Brain microvascular endothelial cell (primary cell): ENCODE measurements at places on chromosomes 2 and 18.
A peak's percentile ranks its signal among the peaks of the same experiment; 100 is the strongest.

- DNase-seq = no peak
Measured at GRCh38 chr2:82055846-82056245, 1751.3 kb upstream of the LRRTM1 start.

GRCh38 chr2:132897111-132897510, 227.1 kb upstream of the LYPD1 start:
- no peak for DNase-seq

GRCh38 chr18:42011053-42011452, 56.0 kb downstream of the PIK3C3 start:
- DNase-seq = no peak

DNA sequence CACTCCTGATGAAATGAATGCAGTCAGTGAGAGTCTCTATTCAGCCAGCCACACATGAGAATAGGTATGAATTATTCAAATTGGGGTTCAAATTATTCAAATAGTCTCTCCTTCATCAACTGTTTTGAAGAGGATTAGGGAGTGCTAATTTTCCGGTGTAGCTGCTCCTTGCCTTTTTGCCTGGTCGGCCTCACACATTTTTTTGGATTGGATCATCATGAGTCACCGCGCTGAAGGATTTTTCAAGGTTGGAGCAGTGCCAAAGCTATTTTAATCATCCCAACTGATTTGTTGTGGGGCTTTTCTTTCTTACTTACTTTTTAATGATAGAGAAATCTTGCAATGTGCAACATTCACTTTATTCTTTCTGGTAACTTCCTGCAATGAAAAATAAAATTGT, 2.4 kb upstream of the DTNA start:
- DNase-seq = peak; percentile 90

- DNase-seq = no peak
Measured at GRCh38 chr2:39506215-39506614, 69.1 kb upstream of the MAP4K3 start.

DNA sequence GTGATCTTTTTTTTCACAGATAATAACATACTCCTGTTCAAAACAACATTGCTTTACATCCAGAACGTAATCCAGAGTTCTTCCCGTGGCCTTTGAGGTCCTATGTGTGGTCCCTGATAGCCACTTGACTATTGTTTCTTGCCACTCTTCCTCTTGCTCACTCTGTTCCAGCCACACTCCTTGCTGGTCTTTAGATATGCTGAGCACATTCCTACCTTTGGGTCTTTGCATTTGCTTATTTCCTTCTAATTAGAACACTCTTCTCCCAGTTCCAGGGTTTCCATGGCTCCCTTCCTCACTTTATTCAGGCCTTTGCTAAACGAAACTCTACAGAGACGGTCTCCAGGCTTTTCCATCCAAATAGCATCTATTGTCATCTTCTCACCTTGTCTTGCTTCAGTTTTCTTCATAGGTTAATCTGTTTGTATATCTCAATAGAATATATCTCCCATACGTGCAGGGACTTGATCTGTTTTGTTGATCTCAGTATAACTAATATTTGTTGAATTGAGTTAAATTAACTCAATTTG, 59.9 kb downstream of the ACSL3 start:
- DNase-seq = no peak

- no peak for DNase-seq
Measured at GRCh38 chr2:16138811-16139662, 198.7 kb downstream of the MYCN start.

DNA sequence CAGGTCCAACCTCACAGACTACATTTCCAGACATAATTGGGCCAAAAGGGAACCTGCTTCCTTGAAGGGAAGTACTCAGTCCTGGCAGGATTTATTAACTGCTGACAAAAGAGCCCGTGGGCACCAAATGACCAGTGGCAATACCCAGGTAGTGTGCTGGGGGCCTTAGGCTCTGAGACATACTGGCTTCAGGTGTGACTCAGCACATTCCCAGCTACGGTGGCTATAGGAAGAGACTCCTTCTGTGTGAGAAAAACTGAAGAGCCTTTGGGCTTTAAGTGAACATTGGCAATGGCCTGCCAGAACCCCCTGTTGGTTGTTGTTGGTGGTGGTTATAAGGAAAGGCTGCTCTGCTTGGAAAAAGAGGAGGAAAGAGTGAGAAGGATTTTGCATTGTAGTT, 401.8 kb downstream of the KCNJ3 start:
- DNase-seq = no peak

GRCh38 chr2:168357797-168358472, 98.1 kb upstream of the CERS6 start:
- DNase-seq = no peak

DNA sequence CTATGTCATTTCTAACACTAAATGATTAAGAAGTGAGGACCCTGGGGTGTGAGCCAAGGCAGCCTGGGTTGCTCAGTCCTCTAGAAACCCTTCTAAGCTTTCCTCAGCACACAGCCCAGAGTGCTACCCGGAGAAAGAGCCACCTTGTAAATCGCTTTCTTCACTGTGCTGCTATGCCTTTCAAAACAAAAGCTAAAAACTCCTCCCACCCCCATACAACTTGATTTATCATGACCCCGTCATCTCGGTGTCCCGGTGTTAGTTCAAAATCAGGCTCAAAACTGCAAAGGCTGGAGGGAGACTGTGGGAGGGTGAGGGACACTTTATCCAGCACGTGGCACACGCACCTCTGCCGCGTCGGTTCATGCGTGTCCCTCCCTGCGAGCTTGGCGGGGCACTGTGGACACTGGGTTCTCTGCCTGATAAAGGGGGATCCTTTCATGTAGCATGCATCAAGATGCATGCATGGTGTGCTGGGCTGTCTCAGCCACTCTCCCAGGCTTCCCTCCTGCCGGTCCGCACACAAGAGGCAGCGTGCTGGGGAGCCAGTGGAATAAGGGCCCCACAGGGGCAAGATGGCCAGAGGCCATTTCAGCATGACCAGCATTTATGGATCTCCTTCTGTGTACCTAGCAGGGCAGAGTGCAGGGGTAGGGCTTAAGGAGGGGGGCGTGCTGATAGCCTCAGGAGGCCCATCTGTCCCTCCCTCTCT, 170.4 kb downstream of the SMAD7 start:
- DNase-seq = no peak

GRCh38 chr2:62209427-62209991, 13.6 kb downstream of the B3GNT2 start:
- DNase-seq = no peak

DNA sequence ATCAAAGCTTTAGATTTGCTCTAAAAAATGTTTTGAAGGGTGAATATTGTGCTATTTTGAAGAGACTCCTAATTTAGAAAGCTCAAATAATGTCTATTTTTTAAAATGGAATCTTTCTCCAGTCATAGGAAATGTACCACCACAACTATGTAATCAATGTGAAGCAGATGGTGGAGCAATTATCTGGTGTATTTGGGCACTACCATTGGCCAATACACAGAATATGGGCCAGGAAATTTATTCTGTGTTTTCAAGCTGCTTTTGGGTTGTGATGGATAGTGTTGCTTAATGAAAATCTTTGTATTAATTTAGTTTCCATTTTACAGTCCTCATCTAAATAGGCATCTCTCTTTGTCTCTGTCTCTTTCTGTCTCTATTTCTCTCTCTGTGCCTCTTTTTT, 17.1 kb upstream of the VWC2L start:
- DNase-seq = no peak

DNA sequence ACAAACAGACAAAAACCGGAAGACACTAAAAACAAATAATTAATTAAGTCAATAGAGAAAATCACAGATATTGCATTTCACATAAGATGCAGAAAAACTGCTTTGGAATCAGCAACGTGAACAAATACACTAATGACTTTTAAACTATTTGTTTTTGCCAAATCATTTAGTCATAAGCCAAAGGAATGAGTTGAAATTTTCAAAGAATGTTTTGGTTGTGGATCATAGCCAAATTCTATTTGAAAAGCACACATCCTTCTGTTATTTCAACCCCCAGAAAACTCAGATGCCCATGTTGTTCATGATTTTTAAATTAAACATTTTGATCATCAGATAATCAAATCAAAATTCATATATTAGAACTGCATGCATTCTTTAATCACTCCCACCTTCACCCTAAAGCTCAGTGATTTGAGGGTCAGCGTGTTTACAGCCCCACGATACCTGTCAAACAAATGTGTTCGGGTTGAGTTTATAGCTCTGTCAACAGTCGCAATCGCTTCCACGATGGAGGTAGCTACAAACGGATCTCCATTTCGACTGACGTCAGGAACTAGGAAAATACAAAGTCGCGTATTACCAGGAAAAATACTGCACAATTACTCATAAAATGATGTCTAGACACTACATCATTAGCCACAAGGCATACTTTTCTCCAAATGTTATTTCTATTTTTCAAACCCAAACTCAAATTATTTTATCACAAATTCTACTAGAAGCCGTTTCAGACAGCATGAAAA, 90.2 kb downstream of the PXDN start:
- peak; percentile 88 for DNase-seq

- DNase-seq = no peak
Measured at GRCh38 chr2:173874003-173874893, 90.9 kb downstream of the SP3 start.

GRCh38 chr18:23693846-23694245, 4.6 kb downstream of the LAMA3 start:
- no peak for DNase-seq

DNA sequence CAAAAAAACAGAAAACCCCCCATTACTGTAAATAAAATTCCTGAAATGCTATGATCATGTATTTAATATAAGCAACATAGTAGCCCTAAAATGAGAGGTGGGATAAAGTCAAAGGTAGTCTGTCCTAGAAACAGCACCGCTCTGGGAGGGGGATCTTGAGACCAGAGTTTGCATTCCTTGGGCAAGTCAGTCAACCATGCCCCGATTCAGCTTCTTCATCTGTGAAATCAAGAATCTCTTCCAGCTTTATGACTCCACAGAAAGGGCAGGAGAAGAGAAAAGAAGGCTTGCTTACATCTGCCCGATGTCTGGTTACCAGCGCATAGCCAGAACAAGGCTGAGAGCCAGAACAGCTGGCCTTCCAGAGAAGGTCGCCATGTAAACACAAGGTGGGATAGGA, 2.1 kb upstream of the FBLN7 start:
- no peak for DNase-seq

DNA sequence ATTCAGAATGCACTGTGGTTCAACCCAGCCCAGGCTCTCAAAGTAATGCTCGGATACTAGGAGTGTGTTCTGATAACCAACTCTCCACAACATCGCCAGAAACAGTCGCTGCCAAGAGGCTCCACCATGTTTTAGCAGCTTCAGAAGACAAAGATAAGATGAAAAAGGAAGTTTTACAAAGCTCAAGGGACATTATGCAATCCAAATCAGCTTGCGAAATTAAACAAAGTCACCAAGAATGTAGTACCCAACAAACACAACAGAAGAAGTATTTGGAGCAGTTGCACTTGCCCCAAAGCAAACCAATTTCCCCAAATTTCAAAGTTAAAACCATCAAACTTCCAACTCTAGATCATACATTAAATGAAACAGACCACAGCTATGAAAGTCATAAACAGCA, 360.9 kb downstream of the XIRP2 start:
- DNase-seq = no peak

DNA sequence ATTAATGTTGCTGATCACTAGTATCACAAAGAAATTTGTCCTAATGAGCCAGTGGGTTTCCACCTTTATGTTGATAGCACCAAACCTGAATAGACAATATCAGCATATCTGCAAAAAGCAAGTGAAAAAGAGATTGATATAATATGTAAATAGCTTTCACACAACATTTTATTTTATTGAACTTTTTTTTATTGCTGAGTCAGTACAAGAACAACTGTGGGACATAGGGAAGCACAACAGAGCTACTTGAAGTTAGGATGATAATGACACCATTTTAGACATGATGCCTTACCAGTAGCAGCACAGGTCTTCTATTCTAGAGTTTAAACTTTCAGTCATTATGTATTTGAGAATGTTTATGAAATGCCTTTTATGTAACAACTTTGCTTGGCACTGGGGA, 554.1 kb upstream of the SETBP1 start:
- no peak for DNase-seq

DNA sequence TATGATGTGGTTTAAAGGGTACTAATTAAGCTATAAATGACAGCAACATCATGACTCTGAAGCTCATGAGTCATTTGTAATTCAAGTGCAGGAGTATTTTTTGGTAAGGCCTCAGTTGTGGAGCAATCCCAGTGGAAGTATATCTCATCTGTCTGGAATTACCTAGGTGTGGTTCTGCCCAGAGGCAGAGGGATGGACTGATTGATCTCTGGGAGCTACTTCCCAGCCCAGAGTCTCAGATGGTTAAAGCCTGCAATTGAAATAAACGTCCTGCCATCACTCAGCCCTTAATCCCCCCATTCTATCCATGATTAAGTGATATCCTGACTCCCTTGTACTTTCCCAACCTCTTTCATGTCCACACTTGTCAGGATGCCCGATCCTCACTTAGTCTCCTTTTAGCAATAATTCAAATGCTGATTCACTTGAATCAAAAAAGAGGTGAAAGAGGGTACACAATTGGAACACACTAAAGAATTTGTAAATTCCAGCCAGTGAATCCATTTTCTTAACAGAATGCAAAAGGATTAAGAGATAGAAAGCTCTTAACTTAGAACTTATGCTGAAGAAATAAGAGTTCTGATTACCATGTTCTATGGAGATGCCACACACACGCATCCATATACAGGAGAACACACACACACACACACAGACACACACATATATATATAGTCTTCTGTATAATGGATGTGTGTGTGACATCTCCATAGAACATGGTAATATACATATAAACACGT, 664.4 kb downstream of the NYAP2 start:
- no peak for DNase-seq

GRCh38 chr2:95087379-95087778, 34.2 kb downstream of the MRPS5 start:
- no peak for DNase-seq

DNA sequence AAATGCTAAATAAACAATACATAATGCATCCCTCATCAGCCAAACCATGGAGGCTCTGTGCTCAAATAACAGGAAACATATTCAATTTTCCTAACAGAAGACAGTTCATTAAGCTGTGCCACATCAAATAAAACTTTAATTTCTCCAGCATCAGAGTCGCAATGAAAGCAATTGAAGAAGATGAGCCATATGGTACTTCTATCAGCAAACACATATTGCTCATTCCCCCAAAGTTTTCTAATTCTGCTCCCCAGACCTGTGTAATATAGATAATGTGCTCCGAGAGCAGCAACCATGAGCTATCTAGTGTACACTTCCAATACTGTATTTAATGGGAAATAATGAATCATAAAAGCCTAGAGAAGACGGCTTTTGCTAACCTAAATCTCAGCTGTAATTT, 263.2 kb downstream of the MEIS1 start:
- DNase-seq = no peak

DNA sequence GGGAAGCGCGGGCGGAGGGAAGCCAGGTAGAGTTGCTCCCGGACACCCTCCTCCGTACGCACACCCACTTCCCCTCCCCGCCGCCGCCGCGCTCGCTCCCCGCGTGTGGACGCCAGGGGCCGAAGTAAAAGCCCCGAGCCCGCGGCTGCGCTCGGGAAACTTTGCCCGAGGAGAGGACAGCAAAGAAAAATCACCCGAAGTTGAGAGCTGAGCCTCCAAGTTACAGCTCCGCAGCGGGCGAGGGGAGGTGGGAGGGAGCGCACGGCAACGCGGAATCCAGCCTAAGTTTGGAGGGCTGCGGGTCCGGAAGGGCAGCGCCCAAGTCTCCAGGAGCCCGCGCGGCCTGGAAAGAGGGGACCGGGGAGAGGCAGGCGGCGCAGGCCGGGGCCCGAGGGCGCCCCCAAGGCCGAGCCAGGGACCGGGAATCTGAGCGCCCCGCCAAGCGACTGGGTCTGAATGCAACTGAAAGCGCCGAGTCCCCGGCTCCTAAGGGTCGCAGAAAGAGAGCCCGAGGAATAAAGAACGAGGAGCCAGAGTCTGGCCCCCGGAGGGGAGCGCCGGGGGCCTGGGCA, 706 bp upstream of the BCL11A start:
- no peak for DNase-seq
